GM13977 (cell line): ENCODE measurements at places on chromosomes 7 and 10.
A peak's percentile ranks its signal among the peaks of the same experiment; 100 is the strongest.

- peak; percentile 62 for DNase-seq
Observed at GRCh38 chr10:109956454-109957091, 33.3 kb upstream of the XPNPEP1 start.

GRCh38 chr7:24555184-24555583, 18.1 kb upstream of the PALS2 start:
- DNase-seq, result no peak

GRCh38 chr10:21314906-21315644, 210.4 kb downstream of the SKIDA1 start:
- DNase-seq, result no peak

DNA sequence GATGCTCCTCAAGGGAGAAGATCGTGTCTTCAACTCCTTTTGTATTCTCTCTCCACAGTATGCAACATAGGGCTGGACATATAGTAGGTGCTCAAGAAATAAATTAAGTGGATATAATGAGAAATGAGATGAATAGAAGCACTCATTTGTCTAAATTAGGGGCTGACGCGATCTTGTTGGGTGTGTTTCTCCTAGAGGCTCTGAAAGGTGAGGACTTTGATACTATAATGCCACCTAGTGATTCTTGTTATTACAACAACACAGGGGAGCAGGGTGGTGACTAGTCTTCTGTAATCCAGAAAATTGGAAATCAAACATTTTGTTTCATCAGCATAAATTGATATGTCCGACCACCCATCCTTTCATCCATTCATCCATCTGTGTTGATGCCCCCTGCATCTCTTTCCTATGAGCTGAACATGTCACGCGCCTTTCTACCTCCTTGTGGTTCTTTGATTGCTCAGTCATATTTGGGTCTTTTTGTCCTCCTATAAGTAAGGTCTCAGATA, 3.5 kb upstream of the CFAP58 start:
- peak; percentile 52 for DNase-seq

- no peak for DNase-seq
Observed at GRCh38 chr7:30453921-30454320, 24.7 kb downstream of the NOD1 start.

GRCh38 chr10:114151486-114151885, 22.5 kb downstream of the CCDC186 start:
- no peak for DNase-seq

DNA sequence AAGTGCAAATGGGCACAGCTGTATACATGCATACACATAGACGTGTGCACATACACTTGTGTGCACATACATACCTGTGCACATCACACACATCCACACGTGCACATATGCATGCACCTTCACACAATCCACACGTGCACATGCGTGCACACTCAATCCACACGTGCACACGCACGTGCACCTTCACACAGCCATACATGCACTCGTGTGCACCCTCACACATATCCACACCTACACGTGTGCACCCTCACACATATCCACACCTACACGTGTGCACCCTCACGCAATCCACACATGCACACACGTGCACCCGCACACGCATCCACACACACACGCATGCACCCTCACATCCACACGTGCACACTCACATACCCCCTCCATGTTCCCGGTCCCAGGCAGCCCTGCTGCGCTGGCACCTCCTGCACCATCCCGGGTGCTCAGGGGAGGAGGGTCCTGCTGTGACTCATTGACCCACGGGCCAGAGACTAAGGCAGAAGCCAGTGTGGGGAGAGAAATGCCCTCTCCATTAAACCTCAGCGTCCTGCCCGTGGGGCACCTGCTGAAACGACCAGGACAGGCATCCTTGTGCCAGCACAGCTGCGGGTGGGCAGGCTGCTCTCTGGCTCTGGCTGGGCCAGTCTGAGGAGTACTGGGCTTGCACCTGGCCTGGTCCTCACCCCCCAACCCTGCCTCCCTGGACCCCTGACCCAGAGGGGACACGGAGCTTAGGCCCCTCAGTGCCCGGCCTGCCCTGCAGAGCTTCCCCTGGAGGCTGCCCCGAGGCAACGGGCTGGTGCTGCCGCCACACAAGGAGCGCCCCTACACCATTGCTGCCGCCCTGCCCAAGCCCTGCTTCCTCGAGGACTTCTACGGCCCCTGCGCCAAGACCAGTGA, 17.8 kb upstream of the UTF1 start:
- no peak for DNase-seq

GRCh38 chr10:95208702-95209391, 14.8 kb downstream of the ACSM6 start:
- no peak for DNase-seq

- DNase-seq, result no peak
Observed at GRCh38 chr7:1644341-1645070, 25.6 kb upstream of the ELFN1 start.

- DNase-seq, result no peak
Observed at GRCh38 chr10:66215920-66216319, 709.9 kb upstream of the LRRTM3 start.
